ENCODE measurements at places on chromosomes 1 and 21.

- peak; percentile 82 for DNase-seq
Observed at GRCh38 chr1:232142403-232143314, 487.3 kb downstream of the SIPA1L2 start.

DNA sequence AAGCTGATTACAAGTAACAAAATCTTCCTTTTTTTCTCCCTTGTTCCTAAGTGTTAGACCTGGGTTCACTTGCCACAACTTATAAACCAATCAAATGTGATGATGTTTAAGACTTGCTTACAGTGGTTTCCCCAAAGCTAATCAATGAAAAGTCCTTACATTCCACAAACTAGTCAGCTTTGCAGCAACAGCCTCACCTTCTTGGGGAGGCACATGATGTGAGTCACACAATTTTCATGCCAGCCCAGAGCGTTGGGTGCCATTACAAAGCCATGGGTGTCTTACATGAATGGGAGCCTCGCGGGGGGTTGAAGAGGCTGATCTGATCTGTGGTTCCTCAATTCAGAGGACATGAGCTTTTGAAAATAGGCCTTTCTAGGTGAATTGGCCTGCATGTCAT, 91.6 kb upstream of the UBE2U start:
- DNase-seq, result no peak

DNA sequence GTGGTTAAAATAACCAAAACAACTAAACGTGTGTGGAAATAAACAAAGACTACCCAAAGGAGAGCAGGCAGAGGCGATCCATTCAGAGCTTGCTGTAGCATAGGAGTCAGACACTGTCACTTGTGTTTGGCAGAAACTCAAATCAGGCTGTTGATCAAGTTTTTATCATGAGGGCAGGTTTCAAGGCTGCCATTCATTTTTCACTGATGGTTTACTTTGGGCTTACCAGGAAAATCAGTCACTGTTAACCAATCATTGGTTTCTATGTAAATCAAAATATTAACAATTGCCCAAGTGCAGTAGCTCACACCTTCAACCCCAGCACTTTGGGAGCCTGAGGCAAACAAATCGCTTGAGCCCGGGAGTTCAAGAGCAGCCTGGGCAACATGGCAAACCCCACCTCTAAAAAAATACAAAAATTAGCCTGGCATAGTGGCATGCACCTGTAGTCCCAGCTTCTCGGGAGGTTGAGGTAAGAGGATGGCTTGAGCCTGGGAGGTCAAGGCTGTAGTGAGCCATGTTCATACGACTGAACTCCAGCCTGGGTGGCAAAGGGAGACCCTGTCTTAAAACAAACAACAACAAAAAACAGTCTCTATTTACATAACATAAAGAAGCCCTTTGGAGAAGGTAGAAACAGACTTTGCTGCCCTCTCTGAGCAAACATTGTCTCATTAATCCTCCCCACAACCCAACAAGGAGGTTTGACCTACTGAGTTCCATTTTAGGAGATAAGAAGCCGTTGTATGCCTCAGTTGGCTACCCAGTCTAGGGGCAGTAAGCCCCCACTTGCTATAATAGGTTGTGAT, 21.1 kb upstream of the ETS2 start:
- DNase-seq, result no peak

DNA sequence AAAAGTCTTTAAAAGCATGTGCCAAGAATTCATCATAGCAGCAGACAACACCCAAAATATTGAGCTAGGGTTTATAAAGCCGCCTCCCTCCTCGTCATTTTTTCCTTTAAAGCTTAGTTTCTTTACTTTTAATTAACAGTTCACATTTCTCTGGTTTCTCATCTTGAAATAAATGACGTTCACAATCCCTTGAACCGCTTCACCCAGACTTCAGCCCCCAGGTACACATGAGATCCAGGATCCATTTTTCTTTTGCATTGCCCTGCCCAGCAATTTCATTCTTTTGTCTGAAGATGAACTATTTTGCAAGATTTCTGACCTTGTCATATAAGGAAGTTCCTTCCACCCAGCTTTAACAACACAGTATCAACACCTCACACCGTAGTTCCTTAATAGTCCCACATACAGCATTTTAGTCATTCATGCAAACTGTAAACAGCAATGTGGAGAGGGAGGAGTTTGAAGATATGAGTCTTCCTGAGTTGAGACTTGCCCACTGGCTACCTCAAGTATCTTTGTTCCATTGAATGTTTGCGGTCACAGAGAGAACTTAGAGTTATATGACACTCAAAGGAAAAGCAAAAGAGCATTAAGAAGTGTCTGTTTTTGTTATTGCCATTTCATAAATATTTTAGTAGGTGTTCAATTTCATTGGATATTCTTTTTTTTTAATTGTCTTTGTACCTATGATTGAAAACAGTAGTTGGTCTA, 35.3 kb upstream of the CACYBP start:
- no peak for DNase-seq

DNA sequence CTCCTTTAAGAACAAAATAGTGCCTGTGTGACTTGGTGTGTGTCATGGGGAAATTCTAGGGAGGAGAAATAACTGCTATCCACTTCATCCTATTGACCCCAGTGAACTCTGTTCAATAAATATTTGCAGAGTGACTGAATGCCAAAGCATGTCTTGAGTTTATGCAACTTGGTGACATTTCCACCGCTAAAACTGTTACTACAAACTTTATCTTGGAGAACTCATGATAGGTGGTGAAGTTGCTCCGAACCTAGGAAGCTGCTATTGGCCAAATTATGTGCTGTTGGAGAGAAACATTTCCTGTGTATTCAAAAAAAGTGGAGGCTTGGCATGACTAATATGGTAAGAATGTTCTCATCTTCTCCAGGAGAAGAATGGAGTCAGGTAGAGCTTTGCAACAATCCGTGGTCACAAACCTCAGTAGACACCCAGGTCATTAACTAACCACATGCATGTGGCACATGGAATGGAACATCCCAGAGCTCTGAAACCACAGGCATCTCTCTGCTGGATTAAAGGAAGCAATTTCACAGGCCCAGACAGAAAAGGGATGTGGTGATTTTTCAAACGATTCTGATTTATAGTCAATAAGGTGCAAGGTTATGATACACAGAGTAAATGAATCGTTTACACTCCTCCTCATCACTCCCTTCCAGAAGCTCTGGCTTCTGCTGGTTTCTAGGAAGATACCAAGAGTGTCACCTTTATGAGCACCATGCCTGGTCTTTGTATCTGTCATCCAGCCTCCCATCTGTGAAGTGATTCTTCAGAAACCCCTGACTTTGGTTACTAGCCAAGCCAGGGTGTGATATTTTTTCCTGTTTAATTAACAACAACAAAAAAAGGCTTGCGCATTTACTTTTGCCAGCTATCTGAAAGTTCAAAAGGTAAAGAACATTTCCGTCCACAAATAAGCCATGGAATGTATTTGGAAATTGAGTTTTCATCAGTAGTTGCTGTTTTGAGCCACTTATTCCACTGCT, 361.1 kb downstream of the TGFB2 start:
- peak; percentile 97 for DNase-seq

- DNase-seq, result no peak
Observed at GRCh38 chr1:82632155-82632554, 831.4 kb downstream of the ADGRL2 start.

- no peak for DNase-seq
Observed at GRCh38 chr1:101147381-101147780, 89.4 kb upstream of the S1PR1 start.

- no peak for DNase-seq
Observed at GRCh38 chr1:38175121-38175520, 128.5 kb upstream of the POU3F1 start.

DNA sequence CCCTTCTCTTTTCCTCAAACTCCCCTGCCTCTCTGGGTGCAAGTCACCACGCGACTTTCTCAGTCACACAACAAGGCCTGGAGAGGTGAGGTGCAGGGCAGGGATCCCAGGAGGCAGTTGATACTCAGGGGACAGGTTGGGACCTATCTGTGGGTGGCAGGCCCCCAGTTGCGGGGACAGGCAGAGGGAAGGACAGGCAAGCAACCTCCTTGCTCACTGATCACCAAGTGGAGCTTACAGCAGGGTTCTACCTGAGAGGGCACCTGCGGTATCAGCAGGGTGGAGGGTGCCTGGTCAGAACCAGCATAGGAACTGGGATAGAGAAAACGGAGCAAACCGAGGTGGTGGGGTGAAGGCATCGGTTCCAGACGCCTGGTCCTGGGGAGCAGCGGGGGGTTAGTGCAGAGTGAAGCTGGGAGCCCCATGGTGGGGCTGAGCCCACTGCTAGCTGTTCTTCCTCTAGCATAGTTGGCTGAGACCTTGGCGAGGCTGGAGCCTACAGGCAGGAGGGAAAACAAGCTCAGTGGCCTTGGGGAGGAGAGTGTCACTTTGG, 24.4 kb upstream of the TENT5C start:
- no peak for DNase-seq

GRCh38 chr1:61301824-61302657, 219.7 kb downstream of the NFIA start:
- DNase-seq, result peak; percentile 20

GRCh38 chr1:9338397-9339246, 45.9 kb downstream of the SPSB1 start:
- DNase-seq, result no peak

GRCh38 chr1:67405473-67406245, 24.5 kb downstream of the SERBP1 start:
- DNase-seq, result no peak

GRCh38 chr21:32238063-32238462, 40.8 kb downstream of the MIS18A start:
- DNase-seq, result no peak

DNA sequence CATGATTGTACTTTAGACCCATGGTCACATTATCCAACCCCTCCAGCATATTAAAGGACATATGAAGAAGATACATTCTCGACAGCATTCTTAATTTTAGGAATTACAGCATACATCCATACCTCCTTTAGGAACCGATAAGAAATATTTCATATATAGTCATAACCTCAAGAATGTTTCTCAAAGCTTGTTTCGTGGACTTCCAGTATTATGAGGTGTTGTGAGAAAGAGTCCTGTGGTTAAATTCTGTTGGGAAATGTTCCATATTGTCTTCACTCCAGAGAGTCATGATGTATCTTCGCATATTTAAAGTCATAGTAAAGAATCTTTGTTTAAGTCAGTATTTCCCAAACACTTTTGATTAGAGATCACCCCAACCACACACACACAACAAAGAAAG, 321.0 kb upstream of the SNX7 start:
- peak; percentile 24 for DNase-seq

GRCh38 chr1:197254866-197255265, 13.2 kb upstream of the CRB1 start:
- DNase-seq, result no peak

DNA sequence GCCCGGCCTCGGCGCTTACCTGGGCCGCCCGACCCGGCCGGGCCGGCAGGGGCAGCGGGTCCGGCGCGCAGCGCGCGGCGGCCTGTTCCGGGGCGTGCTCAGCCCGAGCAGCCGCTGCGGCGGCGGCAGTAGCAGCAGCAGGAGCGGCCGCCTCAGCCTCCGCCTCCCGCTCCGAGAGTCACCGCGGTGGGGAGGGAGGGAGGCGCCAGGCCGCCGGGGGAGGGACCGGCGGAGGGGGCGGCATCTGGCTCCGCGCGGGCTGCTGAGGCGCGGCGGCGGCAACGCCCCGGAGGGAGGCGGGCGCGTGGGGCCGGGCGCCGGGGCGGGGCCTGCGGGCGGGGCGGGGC, at the start of gene CTNNBIP1:
Gene CTNNBIP1, minus strand, starts transcription at position 194 of the 347 bp plus-strand sequence. CDS start 38,205 bp downstream, outside the sequence.
- DNase-seq, result no peak

DNA sequence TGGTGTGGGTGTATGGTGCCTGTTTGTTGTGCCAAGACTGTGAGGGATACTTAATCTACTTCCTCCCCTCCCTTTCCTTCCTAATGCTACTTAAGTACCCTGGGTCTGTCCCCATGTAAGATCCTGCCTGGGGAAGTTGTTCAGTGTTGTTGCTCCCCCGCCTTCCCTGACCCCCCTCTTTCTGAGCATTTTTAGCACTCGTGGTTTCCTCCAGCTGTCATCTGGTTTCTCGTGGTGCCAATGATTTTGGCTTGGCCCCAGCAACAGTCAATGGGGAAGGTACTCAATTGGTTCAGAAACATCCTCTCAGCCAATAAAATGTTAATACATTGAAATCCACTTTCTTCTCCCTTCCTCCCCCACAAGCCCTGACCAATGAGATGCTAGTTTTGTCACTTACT, 8.0 kb upstream of the B4GALT3 start:
- DNase-seq, result peak; percentile 29

DNA sequence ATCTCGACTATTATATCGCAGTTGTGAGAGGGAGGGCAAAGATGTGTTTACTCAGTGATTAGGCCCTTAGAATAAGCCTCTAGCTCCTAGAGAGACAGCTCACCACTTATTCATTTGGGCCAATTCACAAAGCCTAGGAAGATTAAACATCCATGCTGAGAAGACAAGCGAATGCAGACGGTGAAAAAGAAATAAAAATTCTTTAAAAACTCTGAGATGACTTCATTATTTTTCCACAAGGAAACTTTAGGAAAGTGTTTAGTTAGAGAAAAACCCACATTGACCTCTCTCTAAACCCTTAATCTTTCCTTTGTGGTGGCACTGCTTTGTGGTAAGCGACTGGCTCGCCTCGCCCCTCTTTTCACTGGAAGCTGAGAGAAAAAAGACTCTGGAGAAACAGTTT, 146.8 kb upstream of the DMRTA2 start:
- DNase-seq, result no peak

- no peak for DNase-seq
Observed at GRCh38 chr1:173573596-173573995, 29.3 kb downstream of the SLC9C2 start.

DNA sequence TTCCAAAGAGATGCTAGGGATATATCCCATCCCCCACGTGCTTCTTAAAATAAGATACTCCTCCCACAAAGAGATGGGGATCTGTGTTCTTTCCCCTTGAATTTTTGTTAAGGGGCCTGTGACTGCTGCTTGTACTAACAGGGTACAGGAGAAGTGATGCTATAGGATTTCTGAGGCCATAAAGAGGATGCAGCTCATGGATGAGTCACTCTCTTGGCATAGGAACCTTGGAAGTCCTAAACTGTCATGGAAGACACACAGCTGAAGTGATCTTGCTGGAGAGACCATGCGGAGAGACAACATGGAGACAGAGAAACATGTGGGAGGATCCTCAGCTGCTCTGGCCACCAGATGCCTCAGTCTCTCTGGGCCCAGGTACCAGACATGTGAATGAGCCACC, 157.2 kb downstream of the S1PR1 start:
- no peak for DNase-seq

DNA sequence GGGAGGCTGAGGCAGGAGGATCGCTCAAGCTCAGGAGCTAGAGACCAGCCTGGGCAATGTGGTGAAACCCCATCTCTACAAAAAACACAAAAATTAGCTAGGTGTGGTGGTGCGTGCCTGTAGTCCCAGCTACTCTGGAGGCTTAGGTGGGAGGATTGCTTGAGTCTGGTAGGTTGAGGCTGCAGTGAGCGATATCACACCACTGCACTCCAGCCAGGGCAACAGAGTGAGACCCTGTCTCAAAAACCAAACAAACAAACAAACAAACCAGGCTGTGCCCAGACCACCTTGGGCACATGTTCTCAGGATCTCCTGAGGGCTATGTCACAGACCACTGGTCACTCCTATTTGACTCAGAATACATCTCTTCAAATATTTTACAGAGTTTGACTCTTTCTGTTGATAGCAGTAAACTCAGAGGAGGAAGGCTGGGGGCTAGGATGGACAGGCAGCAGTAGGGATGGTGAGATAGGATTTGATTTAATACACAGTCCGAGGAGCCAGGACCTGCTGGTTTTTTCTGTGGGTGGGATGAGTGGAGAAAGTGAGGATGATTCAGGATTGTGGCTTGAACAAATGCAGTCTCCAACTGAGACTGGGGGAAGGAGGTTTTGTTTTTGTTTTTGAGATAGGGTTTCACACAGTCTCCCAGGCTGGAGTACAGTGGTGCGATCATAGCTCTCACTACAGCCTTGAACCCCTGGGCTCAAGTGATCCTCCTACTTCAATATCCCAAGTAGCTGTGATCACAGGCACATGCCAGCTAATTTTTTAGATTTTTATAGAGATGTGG, 46.5 kb downstream of the OLFML3 start:
- no peak for DNase-seq

Measured in HFFc6 (cell line).